ENCODE measurements at places on chromosomes 6 and 20.

DNA sequence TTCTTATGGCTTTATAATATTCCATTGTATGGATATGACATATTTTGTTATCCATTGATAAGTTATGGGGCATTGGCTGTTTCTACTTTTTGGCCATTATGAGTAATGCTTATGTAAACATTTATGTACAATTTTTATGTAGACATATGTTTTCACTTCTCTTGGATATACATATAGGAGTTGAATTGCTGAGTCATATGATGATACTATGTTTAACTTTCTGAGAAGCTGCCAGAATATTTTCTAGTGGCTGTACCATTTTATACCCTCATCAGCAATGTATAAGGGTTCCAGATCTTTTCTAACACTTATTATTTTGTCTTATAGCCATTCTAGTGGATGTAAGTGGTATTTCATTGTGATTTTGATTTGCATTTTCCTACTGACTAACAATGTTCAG is 23.1 kb downstream of the OTOR start:
- no peak for DNase-seq

DNA sequence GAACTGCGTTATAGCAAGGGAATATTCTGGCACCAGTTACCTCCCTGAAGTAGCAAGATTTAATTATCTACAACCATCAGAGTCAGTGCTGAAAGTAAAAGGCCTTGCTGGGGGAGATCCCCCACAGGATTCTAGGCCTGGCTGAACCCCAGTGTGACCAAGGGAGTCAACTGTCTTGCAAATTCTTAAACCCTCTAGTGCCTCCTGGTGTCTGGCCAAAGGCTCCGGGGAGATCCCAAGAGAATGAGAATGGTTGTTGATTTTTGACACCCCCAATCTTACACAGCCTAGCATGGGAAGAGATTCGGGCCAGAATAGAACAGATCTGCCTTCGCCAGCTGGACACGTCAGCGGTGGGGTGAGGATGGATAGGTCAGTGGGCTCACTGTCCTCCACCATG is 179.4 kb downstream of the ERMARD start:
- DNase-seq = no peak

- no peak for DNase-seq
These were observed 74.8 kb upstream of the SIRPA start for GRCh38 chr20:1820138-1821079.

GRCh38 chr6:80720824-80721223 is 614.4 kb downstream of the BCKDHB start:
- no peak for DNase-seq

GRCh38 chr20:37885593-37886503 is 17.1 kb upstream of the VSTM2L start:
- no peak for DNase-seq

DNA sequence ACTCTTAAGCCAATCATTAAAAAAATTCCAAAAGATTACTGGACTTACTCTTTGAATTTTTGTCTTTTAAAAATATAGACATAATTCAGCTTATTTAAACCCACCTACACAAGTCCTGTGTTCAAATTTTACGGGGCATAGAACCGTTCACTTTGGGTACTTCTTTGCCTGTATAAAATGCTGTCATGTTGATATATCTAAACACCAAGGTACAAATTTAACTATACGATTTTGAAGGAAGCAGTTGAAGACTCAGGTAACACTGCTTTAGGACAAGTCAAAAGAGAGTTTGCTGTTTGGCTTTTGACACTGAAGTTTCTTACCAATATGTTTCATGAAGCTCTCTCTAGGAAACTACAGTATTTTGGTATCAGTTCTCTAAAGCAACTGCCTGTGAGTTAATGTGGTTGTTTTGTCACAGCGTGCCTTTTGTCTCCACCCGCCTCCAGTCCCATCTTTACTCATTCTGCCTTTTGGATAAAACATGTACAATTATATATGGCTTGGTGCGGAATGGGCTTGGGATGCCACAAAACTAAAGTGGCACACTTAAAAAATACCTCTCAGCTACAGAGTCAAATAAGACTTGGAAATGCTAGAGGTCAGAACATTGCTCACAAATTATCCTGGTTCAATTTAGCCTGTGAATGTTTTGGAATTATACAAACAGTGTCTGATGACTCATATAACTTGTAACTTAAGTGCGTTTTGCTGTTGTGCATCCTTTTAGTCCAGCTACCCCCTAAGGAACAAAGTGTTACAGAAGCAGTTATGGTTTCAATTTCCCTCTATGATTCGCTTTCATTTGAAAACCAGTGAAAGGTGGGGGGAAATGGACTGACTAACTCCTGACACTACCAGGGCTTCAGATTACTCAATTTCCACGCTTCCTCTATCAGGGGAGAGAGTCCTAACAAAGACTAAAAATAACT is 38.7 kb downstream of the RGS17 start:
- no peak for DNase-seq

DNA sequence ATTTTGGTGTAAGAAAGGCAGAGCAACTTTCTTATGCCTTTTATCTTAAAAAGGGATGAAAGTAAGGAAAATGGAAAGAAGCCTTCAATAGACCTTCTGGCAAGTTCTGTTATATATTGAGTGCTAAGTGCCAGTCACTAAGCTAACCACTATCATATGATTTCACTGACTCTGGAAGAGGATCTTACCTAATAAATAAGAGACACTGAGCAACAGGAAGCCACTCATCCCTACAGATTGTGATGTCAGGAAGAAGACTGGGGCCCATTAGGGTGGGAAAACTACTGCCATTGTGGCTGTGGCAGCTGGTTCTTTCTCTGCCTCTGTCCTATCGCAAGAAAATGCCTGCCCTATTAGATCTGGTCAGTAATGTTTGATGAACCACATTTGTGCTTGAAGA is 89.6 kb downstream of the AIG1 start:
- DNase-seq = no peak

DNA sequence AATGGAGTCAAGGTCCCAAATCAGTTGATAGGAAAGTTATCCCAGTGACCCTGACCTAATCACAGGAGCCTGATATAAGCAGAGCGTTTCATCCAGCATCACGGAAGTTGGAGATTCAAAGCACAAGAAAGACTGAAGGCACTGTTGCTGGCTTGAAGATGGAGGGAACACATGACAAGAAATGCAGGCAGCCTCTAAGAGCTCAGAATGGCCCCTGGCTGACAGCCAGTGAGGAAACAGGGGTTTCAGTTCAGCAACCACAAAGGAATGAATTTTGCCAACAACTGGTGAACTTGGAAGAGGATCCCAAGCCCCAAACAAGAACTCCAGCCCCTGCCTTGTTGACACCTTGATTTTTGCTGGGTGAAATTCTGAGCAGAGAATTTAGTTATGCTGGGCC is 778.5 kb downstream of the MAFB start:
- DNase-seq = no peak

DNA sequence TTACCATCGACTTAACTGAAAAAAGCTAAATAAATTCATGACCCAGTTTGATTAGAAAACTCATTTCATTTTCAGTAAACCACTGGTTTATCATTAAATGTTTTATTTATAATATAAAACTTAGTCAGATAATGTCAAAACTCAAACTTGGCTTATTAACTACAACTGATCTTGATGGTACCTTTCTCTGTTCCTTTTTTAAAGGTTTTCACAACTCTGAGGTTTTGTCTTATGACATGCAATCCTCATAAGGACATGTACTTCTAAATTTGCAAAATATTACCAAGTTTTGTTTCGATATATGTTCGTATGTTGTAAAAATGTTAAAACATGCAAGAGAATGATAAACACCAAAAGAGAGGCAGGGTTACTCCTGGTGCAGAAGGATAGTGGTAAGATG is 82.5 kb upstream of the PDE10A start:
- DNase-seq = no peak

DNA sequence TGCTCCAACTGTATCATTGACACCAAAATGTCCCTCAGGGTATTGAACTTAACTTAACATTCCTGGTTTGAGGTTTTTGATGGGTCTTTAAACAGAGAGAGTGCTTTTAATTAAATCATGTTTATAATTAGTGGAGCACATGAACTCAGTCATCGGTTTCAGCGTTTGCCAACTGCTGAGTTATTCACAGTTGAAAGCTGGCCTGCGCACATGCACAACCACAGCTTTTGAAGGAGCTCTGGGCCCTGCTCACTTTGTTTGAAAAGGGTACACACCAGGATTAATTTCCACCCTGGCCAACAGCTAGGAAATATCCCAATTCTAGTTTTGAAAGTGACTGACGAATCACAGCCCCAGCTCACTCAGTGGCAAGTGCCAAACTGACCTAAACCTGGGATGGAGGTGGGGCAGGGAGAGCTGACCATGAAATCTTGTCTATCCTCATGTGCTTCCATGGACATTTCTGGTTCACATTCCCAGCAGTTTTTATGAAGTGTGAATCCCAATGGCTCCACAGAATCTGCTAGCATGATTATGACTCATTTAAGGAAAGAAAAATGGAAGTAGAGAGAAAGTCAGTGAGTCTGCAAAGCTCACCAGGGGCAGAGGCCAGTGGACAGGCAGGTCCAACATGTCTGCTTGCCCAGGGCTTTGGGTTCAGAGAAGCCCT is 247.8 kb downstream of the FNDC1 start:
- no peak for DNase-seq

- no peak for DNase-seq
These were observed 1371.5 kb downstream of the EPHA7 start for GRCh38 chr6:92047860-92048259.

DNA sequence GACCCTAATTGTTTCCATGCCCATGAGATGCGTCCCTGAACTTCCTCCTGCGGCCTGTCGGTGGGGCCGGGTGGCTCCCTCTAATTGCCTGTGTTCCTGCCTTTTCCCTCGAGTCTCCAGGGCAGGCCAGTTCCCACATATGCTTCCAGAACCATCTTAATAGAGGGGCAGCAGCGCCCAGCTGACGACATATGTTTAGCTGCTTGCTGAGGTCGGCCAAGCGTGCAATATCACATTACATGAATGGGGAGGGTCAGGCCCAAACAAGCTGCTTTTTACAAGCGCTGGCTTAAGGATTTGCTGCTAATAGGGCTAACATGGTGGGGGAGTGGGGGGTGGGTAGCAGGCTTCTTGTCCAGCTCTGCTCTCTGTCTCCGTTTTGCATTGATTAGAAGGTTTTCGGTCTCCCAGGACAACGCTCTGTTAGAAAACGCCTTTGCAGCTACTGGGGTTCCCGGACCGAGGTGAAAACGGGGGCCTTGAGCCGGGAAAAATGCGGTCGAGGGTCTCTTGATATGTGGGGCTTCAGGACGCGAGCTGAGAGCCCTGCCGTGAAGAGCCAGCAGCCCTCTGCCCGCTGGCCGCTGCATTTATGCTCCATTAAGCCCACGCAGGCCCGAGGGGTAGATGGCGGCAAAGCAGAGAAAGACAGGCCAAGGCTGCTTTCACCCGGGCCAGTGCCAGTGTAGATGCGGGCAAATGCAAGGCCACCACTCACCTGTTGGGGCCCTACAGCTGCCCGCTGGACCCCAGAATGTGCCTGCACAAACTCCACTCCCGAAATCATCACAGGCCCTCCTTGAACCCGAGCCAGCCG is 308.5 kb downstream of the BMP7 start:
- no peak for DNase-seq

- no peak for DNase-seq
These were observed 109.6 kb upstream of the MAP3K4 start for GRCh38 chr6:160882006-160882405.

DNA sequence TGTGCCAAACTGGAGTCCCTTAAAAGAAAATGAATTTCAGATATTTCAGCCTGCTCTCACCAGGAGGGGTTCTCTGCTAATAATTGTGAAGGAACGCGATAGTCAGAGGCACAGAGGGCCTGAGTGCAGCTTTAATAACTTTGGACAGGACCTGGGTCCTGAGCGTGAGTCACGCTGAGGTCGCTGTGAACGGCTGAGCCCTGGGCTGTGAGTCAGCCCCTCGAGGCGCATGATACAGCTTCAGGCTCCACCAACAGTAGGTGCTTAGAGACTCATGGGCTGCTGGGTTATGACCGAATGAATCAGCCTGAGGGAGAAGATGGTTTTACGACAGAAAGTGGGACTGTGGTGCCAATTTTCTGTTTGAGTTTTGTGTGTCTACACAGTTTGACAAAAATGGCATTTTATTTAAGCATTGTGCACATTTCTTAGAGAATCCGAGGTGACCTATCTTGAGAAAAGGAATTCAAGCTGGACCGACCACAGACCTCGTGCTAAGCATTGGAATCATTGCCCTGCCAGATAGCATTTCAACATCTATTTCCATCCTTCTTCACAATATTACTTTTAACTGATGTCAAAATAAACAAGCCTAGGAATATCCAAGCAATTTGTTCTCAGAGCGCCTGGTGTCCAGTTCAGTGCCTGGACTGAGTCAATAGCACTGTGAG is 183.0 kb downstream of the THBS2 start:
- DNase-seq = no peak

DNA sequence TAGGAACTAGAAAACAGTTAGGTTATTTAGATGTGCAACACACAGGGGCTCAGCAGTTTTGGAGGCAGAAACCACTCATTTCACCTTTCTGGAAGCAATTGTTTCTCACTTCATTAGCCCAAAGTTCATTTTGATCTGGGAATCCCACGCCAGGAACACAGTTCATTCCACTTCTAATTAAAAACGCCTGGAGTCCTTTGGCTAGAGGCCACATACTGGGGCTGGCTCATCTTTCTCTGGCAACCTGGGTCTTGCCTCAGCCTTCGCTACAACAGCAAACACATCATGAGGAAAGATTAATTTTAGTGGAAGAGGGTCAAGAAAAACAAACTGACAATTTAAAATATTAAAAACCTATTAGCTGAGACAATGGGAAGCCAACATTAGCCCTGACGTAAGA is 69.7 kb downstream of the RFPL4B start:
- no peak for DNase-seq

GRCh38 chr20:50582092-50582491 is 71.9 kb downstream of the PTPN1 start:
- no peak for DNase-seq

DNA sequence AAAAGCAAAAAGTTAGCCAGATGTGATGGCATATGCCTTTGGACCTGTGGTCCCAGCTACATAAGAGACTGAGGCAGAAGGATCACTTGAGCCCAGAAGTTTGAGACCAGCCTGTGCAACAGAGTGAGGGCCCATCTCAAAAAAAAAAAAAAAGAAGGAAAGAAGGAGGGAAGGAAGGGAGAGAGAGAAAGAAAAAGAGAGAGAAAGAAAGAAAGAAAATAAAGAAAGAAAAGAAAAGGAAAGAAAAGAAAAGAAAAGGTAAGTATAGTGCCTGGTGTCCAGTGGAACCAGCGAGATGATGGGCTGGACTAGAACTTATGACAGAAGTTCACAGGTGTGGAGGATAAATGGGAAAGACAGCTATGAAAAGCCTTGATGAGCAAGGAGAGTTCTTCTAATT is 100.9 kb downstream of the QRSL1 start:
- DNase-seq = no peak

Data from GM12891 (cell line).